Fibroblast of skin of left biceps (primary cell): ENCODE measurements at places on chromosomes 1 and 21.

DNA sequence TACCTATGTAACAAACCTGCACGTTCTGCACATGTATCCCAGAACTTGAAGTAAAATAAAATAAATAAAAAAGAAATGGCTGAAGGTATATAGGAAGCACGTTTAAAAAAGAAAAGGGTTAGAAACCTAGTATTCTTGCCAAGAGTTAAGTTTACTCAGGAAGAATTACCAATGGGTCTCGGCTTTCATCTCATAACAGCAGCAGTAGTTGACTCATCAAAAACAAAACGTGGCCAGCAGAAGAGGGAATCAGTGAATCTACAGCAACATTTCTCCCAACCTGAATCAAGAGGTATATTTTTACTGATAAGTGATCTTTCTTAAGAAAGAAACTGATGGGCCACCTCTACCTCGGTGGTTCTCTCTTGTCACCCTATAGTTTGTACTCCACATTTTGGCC lies 340.3 kb downstream of the BRINP2 start:
- DNase-seq, result no peak

DNA sequence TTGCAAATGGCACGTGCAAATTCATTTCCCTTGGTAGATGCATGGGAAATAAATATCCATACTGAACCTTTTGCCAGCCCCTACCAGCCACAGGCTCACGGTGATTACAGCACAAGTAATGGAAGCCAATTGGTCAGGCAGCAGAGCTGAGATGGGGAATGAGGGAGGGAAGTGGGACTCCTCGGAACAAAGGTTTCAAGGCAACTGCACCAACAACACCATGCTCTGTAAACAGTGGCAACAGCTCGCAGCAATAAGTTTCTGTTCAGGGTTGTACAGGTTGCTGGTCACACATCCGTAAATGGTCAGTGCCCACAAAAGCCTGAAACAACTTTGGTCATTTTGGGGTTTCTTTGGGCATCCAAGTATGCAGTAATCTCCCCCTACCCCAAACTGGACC lies 62.7 kb upstream of the LPGAT1 start:
- DNase-seq, result no peak

DNA sequence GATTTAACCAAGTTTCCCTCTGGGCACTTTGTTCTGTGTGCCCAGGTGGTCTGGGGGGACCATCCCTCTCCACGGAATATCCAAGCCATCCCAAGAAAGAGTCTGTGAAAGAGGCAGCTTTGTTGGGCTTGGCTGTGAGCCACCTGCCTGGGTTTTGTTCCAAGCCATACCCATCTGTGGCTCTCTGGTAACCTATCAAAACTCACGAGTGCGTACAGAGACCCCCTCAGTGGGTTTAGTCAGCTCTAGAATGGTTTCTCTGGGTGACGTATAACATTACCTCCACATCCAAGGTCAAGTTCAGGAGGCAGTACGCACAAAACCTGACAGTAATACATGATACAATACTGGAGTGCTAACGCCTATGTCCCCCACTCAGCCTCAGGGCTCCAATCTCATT lies 54.2 kb downstream of the DNTTIP2 start:
- DNase-seq, result no peak

- DNase-seq, result no peak
Measured at GRCh38 chr1:167469280-167469965, 48.9 kb downstream of the CD247 start.

DNA sequence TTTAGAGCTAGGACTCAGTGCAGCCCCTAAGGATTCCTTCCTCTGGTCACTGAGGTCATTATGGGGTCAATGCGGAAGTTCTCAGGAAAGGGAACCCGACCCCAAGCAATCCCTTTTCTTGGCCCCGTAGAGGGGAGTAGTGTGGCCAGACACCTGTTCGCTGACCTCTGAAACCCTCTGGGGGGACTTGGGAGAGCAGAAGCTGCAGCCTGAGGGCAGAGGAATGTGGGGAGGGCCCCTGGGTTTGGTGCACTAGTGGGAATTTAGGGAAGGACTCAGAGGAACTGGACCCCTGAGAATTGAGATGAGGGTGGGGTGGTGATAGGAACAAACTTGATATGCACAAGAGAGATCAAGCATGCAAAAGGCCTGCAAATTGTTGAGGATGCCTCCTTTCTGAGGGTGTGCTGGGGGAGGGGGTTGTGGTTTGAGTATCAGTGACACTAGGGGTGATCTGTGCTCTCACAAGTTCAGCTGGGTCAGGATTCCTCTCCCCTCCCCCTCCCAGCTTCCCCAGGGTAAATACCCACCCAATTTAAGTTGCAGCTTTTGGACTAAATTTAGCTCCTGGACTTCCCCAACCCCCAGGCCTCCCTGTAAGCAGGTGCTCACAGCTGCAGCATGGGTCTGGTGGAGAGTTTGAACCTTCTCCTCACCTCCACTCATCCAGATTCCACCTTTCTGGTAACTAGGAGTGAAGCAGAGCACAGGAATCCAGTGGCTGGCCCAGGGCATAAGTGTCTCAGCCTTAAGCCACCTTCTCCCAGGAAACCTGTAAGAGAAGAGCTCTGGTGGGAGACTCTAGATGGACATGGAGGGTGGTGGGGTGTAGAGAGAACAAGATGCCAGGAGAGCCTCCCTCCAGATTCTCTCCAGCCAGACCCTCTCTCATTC lies 13.5 kb downstream of the ADAMTSL4 start:
- no peak for DNase-seq

DNA sequence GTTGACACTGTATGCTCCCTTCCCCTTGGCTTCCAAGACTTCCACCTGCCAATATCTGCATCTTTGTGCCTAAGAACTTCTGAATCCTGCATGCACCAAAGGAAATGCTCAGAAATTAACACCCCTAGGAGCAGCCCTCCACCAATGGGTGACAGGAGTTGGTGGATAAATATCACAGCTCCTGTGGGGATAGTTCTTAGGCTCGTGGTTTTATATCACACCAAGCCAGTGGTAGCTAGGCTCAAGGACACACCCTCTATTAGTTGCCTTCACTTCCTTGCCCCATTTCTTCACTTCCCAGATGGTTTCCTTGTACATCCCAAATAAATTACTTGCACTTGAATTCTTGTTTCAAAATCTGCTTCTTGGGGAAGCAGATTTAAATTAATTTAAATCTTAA lies 16.9 kb upstream of the CDC14A start:
- DNase-seq, result no peak

- no peak for DNase-seq
Measured at GRCh38 chr1:205735218-205735617, 14.8 kb downstream of the NUCKS1 start.

DNA sequence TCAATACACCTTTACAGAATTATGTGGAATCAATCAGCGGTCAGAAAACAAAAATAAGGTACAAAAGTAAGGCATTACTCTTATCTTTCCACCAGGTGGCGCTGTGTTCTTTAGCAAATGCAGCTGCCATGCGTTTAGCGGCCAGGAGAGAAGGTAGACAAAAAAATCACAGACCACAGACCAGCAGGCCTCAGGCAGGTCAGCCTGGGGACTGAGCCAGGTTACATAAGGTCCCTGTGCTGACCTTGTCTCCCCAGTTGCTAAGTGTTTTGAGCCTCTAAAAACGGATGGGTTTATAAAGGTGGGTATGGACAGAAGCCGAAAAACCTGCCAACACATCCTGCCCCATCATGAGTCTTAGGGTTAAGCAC lies 2.8 kb downstream of the RGS16 start:
- no peak for DNase-seq

DNA sequence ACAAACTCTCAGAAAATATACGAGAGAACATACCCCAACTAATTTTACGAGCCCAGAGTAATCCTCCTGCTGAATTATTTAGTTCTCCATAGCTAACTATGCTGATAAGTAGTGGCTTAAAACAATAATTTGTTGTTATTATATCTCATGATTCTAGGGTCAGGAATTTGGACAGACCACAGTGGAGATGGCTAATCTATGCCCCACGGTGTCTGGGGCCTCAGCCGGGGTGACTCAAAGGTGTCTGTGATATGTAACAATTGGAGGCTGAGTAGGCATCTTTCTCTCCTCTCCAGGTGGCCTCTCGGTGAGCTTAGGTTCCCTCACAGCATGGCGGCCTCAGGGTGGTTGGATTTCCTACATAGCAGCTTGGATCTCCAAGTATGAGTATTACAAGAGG lies 35.4 kb upstream of the FOXO6 start:
- no peak for DNase-seq

GRCh38 chr1:61568460-61569302 lies 156.3 kb downstream of the TM2D1 start:
- no peak for DNase-seq

DNA sequence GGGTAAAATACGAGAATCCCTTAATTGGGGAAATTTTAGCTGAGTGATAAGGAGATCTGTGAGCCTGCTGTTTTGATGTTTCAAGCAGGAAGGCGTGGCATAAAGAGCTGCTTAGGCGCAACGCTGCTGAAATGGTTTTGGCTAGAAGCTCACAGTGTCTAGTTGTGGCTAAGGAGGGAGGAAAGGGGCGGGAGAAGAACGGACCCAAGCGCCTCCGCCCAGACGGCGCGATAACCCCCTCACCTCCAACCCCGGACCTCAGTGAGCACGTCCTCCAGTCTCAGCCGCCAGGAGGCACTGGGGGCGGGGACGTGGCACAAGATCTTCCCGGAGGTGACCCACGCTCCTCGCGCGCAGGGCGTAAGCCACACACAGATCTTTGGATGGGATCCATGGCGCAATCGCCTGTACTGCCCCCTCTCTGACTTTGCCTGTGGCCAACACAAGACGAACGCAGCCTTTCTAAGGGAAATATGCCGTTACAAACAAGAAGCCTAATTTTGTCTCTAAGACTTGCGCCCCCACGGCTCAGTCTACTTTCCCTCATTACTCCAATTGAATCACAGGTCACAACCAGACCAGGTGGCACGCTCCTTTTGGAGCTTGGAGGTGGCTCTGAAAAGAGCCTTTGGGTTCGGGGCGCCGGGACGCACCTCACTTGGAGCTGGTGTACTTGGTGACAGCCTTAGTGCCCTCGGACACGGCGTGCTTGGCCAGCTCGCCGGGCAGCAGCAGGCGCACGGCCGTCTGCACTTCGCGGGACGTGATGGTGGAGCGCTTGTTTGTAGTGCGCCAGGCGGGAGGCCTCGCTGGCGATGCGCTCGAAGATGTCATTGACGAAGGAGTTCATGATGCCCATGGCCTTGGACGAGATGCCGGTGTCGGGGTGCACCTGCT lies 23.4 kb upstream of the RNF187 start:
- no peak for DNase-seq

DNA sequence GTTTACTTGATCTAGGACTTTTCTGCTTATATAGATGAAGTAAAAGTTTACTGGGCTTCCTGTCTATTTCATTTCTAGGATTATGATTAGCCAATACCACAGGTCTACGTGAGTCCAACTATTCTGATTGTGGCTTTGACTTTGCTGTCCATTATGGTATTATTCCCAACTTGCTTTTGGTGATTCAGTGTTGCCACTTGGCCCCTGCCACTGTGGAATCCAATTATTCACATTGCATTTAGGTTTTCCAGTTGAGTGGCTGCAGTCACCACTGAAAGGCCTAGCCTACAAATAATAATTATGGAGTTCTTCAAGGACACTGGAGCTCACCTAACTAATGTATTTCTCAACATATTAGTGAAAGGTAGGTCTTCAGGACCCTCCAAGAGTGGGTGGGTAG lies 574.3 kb upstream of the USP24 start:
- no peak for DNase-seq
